ENCODE measurements at places on chromosomes 16 and 17.

- no peak for DNase-seq
These were observed 51.1 kb upstream of the MEAK7 start for GRCh38 chr16:84555418-84556196.

- DNase-seq: no peak
These were observed 50.5 kb upstream of the KDM8 start for GRCh38 chr16:27152801-27153200.

DNA sequence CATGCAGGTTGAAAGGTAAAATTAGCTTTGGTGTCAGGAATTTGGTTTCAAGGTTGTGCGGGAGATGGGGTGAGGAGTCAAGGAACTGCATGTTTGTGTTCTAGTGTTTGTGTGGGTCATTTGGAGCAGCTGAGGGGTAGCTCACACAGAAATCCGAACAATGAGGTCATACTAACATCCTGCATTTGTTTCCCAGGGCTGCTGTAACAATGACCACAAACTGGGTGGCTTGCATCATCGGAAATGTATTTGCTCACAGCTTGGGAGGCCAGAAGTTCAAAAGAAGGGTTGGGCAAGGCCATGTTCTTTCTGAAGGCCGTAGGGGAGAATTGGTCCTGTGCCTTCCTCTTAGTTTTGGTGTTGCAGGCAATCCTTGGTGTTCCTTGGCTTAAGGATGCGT, 287.4 kb downstream of the HAPSTR1 start:
- DNase-seq: no peak

DNA sequence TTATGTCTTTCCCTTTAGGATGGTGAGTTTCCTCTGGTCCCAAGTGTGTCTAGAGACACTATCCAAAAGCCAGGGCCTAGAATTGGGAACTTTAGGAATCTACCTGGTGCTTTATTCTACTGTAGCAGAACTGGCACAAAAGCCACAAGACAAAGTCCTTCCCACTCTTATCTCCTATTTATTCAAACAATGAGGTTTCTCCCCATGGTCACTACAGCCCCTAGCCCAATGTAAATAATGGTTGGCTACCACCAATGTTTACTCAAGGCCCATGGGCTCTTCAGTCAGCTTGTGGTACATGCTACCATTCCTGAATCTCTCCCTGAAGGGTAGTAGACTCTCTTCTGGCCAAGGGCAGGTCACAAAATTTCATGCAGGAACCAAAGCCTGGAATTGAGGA, 789.4 kb upstream of the KIF2B start:
- DNase-seq: no peak

DNA sequence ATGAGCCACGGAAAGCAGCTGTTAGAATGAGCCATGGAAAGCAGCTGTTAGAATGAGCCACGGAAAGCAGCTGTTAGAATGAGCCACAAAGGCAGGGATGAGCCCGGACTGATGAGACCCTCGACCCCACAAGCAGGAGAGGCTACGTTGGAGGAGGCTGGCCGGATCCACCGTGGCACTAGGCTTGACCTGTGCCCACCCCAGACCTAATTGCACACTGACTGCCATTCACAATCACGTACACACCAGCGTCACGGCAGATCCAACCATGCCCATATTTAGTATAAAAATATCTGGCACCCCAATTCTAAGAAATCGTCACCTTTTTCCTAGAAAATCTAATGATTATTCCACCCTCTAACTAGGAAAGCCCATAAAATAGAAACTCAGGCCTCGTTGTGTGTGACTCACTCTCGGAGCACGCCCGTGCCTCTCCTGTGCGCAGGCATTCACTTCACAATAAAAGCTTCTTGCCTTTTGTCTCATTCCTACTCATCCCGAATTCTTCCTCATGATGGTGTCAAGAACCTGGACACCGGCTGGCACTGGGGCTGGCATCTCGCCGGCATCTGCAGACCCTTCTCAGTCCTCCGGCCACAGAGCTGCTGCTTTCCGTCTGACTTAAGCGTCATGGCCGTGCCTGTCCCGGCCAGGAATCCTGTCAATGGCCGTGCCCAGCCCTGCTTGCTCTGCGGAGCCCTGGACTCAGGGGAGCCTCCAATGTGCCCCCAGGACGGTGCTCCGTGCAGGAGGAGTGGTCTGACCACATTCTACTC, 5.5 kb upstream of the SECTM1 start:
- no peak for DNase-seq

DNA sequence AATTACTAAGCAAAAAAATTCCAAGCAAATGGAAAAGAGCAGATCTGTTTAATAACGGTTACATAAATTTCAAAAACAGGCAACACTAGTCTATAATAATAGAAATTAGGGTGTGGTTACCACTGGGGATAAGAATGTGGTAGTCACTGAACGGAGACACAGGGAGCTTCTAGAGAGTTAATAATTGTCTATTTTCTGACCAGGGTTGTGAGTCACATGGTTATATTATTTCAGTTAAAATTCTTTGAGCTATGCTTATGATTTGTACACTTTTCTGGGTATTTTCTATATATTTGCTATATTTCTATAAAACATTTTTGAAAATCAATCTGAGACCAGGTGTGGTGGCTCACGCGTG, 433.9 kb upstream of the MAF start:
- no peak for DNase-seq

- DNase-seq: peak; percentile 85
These were observed 6.7 kb downstream of the CCDC57 start for GRCh38 chr17:82205720-82206508.

DNA sequence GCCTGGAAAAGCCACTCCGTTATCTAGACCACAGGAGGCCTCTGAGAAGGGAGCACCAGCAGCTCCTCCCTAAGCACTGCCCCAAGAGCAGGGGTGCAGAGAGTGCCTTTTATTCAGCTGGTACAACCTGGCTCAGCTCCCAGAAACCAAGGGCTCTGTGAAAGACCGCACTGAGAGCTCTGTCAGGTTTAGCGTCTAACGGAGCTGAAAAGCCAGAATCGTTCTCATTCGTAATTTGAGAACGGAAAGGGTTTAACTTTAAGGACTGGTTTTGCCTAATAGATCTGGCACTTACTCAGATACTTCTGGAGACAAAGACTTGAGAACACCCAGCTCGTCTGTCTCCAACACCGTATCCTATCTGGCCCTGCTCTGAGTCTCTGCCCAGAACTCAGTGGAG, 13.5 kb downstream of the MPG start:
- no peak for DNase-seq

DNA sequence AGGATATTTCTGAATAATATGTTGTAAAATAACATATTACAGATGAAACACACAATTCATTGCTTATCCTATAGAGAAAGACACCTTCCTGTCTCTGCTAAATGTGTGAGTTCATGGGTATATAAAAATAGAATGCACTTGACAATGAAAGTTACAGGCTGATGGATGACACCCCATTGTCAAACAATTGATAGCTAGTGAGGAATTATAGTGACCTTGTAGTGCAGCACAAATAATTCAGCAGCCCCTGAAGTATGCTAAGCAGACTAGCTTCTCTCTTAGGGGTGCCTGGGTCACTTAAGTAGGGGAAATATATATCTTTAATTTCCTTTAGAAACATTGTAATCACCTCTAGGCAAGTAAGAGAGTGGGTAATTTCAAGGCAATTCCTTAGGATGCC, 826.2 kb downstream of the CDH8 start:
- no peak for DNase-seq

DNA sequence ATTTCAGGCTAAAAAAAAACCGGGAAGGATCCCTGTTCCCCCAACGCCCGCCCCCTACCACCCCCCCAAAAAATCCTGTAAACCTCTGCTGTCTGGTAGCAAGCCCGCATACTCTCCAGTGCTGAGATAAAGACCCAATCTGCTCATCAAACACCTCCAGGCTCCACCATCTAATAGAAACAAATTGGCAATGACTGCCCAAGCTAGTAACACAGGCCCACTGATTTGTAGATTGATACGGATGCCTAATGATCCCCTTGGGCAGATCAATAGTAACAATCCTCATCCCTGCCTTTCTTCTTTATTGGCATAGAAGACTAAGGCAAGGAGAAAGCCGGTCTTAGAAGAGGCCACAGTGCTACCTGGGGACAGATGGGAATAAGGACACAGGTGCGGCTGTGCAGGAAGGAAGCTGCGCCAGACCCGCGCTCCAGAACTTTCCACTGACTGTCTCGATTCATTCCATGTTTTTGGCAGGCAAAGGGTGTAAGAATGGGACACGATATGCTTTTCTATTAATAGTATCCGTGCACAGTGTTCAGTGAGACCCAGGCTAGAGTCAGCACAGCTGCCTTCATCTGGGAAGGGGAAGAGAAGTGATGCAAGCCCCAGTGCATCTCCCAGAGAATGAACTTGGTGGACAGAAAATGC, 407.6 kb upstream of the PSMD7 start:
- DNase-seq: no peak

DNA sequence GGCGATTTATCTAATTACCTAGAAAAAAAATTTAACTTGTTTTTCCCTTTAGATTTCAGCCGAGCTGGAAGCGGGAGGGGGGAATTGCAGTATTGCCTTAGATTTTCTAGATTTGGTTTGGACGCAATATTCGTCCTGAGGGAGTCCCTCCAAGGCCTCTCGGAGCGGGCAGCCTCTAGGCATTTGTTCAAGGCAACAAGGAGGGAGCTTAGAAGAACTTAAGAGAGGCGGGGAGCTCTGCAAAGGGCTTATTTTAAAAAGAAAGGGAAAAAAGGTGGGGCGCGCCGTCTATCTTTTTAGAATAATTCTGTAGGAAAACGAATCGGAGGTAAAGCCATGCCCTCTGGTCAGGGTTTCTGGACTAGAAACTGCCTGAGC, 407 bp upstream of the TMEM94 start:
- DNase-seq: no peak

- DNase-seq: no peak
These were observed 209.2 kb downstream of the FOXL1 start for GRCh38 chr16:86787538-86787937.
